ENCODE measurements at places on chromosomes 6 and 20. TPM values are rescaled to one million over a fixed set of nuclear protein-coding genes. Genes with fewer than 3 reads are reported as not detected.

Gene IFT52
- polyA plus RNA-seq: 23.4 TPM

Gene SLC12A5
- 0.52 TPM for polyA plus RNA-seq

Gene BTNL2
- polyA plus RNA-seq: 0.18 TPM

DNA sequence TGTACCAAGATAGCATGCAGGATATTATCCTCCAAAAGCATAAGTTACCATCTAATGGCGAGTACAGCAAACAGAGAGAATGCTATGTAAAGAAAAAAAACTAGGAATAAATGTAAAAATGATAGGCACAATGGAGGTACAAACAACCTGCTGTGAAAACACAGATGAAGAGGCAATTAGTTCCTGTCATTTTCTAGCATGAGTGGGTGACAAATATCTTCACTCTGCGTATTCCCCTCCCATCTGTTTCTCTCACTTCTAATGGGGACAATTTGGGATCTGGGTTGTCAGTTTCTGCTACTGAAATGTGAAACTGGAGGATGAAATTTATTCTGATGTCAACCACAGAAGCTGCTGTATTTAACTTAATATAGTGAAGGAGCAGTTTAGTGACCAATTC lies 11.7 kb upstream of the PTPRK start:
- no peak for DNase-seq

DNA sequence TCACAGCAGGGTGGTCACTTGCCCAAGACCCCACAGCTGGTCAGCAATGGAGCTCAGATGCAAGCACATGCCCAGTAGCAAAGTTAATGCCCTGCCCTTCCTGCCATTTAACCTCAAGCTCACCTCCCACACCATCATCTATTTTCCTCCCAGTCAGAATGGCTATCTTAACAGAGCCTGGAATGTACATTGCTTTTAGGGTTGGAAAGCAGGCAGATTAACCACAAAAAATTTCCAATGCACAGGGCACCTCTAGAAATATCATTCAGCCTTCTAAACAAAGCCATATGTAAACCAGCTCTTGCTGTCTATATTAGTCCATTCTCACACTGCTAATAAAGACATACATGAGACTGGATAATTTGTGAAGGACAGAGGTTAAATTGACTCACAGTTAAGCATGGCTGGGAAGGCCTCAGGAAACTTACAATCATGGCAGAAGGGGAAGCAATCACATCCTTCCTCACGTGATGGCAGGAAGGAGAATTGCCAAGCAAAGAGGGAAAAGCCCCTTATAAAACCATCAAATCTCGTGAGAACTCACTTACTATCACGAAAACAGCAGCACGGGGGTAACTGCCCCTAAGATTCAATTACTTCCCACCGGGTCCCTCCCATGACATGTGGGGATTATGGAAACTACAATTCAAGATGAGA lies 106.9 kb downstream of the FYN start:
- no peak for DNase-seq

DNA sequence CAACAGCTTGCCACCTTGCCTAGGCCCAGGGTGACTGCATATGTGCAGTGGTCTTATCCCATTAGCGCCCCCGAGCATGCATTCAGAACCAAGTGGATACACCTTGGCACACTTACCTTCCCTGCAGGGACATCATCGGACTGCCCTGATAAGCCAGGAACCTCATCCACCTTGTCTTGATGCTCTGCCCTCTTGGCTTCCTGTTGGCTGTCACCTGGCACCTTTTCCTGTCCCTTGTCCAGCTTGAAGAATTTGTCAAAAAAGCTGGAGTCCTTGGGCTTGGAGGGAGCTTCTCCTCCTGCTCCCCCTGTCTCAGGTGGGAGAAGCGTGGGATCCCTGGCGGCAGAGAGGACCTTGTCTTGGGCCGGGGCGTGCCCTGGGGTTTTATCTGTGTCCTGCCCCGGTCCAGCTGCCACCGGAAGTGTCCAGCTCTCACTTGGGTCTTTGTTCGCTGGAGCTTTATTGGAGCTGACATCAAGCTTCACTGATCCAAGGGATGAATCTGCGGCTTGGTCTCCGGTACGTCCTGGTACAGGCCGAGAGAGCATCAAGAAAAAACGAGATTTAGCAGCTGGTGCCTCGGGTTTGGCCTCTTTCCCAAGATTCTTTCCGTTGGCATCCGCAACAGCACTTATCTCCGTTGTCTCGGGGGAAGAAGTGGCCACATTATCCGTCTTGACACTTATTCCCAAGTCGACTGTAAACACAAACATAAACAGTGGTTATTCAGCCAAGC lies 42.0 kb downstream of the BCAS1 start:
- no peak for DNase-seq

- no peak for DNase-seq
Measured at GRCh38 chr20:63456429-63457284, 15.8 kb downstream of the KCNQ2 start.

- DNase-seq: no peak
Measured at GRCh38 chr6:133985970-133986369, 32.9 kb downstream of the TBPL1 start.

DNA sequence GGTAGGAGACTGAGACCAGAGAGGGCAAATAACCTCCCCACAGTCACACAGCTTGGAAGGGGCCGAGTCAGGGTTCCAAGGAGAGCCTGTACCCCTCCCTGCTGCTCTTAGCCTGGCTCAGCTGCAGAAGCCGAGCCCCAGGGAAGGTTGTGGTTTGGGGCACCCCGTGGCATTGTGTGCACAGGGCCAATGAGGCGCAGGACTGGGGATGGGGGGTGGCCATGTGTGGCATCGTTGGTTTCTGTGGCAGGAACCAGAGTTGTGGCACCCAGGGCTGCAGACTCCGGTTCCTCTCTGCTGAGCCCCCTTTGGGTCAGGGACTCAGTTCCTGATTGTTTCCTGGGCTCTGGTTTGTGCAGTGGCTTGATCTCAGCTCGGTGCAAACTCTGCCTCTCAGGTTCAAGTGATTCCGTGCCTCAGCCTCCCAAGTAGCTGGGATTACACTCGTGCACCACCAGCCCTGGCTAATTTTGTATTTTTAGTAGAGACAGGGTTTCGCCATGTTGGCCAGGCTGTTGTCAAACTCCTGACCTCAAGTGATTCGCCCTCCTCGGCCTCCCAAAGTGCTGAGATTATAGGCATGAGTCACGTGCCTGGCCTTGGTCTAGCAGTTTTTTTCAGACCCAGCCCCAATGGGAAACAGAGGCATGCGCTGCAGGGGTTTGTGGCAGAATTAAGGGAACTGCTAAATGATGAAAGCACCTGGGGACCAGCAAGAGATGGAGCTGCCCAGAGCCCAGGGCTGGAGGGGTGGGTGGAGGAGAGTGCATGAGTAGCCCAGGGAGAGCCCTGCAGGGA lies 221.0 kb upstream of the SULF2 start:
- DNase-seq: no peak

DNA sequence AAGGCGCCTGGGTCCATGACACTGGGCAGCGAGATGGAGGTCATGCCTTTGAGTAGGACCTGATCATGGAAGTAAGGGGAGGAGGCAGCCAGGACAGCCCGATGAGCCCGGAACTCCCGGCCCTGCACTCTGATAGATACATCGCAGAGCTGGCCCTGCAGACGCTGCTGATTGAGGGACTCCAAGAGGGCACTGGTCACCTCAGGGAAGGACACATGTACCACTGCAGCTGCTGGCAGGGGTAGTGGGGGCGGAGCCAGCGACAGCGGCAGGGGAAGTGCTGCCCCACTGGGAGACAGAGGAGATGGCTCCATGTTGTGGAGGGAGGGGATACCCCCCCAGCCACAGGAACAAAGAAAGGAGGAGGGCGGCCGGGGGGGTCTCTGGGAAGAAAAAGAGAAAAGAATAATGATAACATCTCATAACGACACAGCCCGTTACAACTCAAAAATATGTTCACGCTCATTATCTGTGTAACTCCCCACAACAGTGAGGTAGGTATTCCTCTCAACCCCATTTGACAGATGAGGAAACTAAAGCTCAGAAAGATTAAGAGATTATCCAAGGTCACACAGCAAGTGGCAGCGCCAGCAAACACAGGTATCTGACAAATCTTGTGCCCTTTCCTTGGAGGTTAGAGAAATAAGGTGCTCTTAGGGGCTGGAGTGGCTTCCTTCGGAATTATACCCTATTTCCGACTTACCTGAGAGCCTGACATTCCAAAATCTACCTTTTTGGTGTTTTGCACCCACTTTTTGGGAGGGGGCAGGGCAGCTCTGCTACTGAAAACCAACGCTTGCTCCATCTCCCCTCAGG lies 733 bp downstream of the ZBTB22 start:
- DNase-seq: no peak

DNA sequence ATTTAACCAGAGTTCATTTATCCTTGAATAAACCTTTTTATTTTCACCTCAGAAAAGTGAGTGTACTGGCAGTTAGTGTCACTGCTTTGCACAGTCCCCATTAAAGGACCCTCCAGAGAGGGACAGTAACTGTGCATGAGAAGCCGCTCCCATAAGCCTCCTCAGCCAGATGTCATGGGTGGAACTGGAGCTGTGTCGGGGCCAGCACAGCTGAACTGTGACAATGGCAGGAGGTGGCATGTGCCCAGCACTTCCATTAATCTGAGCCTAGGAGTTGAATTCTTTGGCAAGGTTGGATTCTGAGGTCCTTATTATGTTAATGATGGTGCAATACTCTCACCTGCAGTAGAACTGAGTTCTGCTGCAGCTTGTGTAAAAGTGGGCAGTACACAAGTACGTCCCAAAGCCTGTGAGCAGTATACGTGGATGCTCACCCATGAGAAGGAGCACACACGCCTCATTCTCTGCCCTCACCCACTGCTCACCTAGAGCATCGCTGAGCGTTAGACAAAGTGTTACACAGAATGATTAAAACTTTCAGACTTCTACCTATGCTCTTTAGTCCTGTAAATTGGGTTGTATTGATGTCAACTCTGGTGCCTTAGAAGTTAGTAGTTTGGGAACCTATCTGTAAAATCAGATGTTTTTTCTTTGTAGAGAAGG lies 11.9 kb upstream of the CSE1L start:
- DNase-seq: no peak

- DNase-seq: no peak
Measured at GRCh38 chr6:4323322-4323721, 187.9 kb upstream of the ECI2 start.

- no peak for DNase-seq
Measured at GRCh38 chr6:31041372-31041974, 31.2 kb downstream of the MUC22 start.

DNA sequence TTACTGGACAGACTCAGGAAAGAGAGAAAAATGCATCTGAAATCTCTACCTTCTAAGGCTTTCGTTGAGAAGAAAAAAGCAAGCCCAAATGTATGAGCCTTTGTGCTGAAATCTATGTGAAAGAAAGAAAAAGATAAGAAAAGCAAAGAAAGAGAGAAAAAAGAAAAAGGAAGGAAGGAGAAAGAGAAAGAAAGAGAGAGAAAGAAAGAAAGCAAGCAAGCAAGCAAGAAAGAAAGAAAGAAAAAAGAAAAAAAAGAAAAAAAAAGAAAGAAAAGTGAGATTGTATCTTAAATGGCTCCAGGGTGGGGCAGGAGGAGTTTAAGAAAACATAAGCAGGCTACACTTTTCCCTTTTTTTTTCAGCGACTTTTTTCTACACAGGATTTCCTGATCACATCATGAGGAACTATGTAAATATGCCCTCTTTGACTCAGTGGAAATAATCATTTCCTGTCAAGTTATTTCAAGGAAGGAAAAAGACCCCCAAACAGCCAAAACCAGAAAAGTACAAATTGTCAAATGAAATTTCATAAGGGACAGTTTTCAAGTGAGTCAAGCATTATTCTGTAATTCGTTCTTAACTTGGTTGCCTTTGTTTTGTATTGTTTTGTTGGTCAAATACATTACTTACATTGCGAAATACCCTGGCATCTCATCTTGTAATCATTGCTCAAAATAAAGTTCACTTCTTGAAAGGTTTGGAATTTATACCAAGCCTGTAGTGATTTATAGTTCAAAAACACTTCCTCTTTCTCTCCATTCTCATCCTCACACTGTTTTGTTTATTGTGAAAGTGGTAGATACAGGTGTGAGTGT lies 79.5 kb upstream of the RNF217 start:
- no peak for DNase-seq
